ENCODE measurements at places on chromosomes 3 and 15.

- no peak for DNase-seq
Observed at GRCh38 chr3:57864853-57865252, 108.7 kb downstream of the SLMAP start.

GRCh38 chr3:158451405-158452055 is 119.5 kb upstream of the MLF1 start:
- no peak for DNase-seq

GRCh38 chr3:24451461-24452099 is 43.1 kb downstream of the THRB start:
- no peak for DNase-seq

- DNase-seq, result no peak
Observed at GRCh38 chr15:42511007-42511391, 15.6 kb downstream of the SNAP23 start.

DNA sequence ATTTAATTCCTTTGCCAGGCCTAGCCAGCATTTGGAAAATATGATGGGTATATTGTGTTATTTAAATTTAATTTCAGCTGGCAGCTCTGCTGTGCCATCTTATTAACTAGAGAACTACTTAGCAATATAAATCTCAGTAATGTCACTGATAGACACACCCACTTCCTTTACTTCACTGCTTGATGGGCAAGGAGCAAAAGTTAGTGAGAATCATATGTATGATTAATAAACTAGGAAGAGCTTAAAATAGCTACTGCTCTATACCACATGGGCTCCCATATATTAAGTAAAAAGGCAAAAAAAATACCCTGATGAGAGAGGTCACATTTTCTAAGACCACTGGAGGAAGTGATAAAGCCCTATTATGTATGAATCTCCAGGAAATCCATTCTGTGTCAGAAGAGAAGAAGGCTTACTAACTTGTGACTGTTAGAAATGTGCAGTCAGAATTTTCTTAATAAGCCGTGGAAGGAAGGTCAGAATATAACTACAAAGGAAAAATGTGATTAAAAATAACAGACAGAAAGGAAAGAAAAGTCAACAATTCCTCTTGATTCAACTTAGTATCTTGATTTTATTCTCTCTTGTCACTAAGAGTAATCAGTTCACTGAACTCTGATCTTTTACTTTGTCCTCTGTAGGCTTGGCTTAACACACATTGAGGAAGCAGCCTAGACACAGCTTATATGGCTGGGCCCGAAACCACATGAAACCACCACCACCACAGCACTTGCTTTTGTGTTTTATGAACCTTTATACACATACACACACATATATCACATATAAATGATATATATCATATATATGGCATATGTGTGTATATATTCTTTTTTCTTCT is 1233.9 kb upstream of the ALCAM start:
- no peak for DNase-seq

GRCh38 chr15:58214591-58215340 is 76.6 kb downstream of the AQP9 start:
- no peak for DNase-seq

GRCh38 chr3:63413523-63413922 is 135.4 kb downstream of the SYNPR start:
- no peak for DNase-seq

DNA sequence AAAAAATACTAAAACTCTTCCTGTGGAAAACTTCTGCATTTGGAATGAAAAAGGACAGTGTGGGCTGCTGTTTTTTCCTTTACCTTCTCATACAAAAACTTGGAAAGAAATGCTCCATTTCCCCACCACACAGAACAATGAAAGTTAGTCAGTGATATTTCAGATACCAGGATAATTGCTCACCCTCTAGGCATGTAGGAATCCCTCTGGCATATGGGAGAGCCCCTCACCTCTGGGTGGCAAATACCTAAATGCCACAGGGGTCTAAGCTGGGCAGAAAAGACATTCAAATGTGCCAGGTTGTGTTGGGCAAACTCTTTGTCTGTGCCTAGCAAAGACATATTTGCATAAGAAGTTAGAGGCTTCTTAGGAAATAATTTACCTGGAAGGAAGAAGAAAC is 560.3 kb upstream of the NR2F2 start:
- no peak for DNase-seq

DNA sequence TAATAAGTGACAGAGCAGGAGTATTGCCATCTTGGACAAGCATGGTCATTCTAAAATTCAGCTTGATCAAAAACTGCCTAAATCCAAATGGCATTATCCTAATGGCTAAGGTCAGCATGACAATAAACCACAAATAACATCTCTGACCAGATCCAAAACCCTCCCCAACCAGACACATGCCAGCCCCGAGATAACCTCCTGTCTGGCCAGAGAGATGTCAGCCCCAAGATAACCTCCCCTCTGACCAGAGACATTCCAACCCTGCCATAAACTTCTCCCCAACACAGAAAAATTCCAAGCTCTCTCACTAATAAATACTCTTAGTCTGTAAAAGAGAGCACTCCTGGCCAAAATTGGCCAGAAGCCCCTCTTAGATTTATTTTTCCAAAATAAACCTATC is 470.5 kb upstream of the UBE2E2 start:
- DNase-seq, result no peak

DNA sequence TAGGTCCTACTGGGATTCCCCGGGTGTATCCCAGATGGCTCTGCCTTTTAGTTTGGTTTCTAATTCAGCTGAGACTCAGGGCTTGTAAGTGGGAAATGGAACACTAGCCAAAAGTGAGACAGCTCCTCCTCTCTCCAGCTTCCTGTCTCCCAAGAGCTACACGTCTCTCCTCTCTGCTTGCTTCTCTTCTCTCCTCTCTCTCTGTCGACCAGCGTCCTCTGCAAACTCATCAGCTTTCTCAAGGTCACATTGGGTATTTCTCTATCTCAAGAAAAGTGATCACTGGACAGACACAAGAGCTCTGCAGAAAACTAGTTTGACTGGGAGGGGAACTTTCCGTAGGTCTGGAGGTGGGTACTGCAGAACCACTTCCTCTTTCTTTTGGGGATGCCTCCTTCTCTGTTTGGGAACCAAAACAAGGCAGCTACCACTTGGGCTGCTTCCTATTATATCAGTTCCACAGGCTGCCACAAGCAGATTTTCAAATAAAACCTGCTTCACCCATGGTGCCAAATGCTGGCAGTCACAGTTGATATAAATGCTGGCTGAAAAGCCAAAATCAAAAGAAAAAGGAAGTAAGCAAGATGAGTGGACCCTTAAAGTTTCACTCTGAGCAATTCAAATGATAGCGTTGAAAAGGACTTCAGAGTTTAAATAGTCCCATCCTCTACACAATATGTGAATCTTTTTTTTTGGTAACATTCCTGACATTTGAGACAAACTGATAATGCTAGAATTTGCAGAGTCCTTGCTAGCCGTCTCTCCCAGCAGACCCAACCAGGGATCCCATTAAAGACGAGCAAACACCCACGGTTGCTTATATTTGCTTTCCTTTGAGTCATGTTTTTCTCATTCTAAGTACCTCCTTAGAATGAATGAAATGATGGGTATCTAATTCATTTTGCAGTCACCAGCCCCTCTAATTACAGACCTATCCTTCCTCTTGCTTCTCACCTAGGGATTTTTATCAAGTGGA is 7.2 kb upstream of the DYNC1LI1 start:
- no peak for DNase-seq

- no peak for DNase-seq
Observed at GRCh38 chr3:178514401-178514800, 21.8 kb upstream of the KCNMB2 start.

All from head of caudate nucleus (tissue), 42 donors.